ENCODE measurements at places on chromosomes 11 and 22.

- DNase-seq, result no peak
These were observed 98.2 kb downstream of the RDX start for GRCh38 chr11:110198031-110198729.

- no peak for DNase-seq
These were observed 77.9 kb upstream of the PARVG start for GRCh38 chr22:44102856-44103255.

DNA sequence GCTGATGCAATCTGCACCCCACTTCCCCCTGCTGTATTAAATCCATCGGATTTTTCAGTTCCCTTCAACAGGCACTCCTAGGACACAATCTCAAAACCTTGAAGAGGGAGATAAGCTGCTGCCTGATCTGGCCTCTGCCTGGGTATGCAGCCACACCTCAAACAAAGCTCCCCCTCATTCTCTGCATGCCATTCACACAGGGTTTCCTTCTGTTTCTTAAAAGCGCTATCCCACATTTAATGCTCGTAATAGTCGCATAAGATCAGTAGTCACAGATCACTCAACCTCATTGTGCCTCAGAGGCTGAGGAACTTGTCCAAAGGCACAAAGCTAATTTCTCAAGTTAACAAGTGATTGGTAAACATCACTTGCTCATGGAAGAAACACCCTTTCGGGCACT, 34.0 kb downstream of the UQCR10 start:
- DNase-seq, result no peak

GRCh38 chr11:61482513-61482912, 26.0 kb upstream of the LRRC10B start:
- no peak for DNase-seq

DNA sequence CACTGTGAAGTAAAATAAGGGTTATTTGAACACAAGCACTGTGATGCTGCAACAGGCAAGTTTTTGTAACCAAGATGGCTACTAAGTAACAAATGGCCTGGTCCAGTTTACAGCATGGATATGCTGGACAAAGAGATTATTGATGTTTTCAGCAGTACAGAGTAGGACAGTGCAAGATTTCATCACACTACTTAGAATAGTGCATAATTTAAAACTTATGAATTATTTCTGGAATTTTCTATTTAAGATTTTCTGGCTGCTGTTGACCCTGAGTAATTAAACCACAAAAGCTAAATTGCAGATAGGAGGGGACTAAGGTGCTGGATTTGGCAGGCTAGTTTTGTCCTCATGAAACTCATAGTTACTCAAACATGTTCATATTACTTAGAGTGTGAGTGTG, 33.1 kb downstream of the CEP295 start:
- no peak for DNase-seq

- DNase-seq, result no peak
These were observed 178.0 kb downstream of the HIPK3 start for GRCh38 chr11:33435216-33435615.

DNA sequence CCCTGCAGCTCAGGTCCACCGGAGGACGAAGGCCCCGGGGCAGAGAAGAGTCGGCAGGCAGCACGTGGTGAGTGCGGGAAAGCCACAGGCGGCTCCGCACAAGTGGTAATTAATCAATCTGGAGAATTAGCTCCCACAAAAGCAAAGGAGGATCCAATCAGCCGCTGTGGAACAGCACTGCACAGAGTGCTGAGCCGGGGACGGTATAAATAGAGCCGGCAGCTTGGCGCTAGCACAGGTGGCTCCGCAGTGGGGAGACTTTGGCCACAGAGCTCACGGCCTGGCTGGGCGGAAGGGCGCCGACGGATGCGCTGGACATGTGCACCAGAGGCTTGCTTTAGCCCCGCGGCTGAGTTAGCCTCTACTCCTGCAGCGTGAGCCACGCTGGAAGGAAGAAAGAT, 48.9 kb downstream of the IGSF9B start:
- DNase-seq, result no peak

DNA sequence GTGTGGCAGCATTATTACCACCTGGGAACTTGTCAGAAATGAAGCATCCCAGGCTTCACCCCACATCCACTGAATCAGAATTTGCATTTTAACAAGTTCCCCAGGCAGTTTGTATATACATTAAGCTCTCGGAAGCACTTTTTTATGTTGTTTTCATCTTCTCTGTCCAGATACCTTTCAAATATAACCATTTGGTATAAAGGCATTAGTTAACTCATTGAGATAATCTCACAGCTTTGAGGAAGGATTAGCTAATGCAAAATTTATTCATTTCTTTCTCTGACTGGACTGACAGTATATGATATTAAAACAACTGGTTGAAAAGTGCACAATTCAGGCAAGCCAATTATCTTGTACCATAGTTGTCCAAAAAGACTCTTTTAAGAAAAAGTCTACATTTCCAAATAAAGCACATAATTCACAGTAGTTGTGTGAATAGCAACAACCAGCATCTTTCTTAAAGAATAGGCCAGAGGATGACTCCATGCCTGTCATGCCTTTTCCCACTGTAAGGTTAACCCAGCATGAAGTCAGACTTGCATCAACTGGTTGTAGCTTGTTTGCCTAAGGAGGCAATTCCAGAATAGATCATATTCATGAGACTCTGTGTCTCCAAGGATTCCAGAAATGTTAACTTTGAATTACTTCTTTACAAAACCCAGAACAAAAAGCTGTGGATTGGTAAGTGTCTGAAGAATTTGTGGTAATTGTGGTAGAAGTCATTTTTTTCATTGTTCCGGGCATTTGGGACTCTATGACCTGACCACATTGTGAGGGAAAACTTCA, 254.3 kb upstream of the SESN3 start:
- no peak for DNase-seq

DNA sequence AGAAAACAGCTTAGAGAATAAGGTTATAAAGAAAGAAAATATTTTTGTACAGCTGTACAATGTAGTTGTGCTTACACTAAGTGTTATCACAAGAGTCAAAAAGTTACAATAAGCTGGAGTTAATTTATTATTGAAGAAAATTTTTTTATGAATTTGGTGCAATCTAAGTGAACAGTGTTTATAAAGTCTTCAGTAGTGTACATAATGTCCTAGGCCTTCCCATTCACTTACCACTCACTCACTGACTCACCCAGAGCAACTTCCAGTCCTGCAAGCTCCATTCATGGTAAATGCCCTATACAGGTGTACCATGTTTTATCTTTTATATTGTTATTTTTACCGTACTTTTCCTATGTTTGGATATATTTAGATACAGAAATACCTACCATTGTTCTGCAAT, 34.7 kb downstream of the GDPD4 start:
- DNase-seq, result no peak

- DNase-seq, result no peak
These were observed 8.5 kb downstream of the SIPA1 start for GRCh38 chr11:65646288-65646957.

- DNase-seq, result no peak
These were observed 39.6 kb downstream of the DIXDC1 start for GRCh38 chr11:111976767-111977145.

DNA sequence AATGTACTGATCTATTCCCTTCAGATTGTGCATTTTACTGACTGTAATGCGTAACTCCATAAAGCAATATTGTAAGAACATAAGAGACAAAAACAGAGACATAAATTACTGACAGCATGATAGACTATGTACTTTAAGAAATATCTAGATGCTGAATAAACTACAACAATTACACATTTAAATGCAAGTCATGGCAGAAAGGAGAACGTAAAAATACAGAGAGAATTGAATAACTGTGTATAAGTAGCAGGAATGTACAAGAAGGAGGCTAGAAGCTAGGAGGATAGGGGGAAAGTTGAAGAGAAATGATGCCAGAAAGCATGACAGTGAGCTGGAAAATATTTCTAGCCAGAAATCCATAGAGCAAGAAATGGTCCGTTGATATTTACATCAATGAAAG, 74.0 kb upstream of the FAM181B start:
- no peak for DNase-seq

- no peak for DNase-seq
These were observed 263.6 kb downstream of the CTTN start for GRCh38 chr11:70661761-70662501.

DNA sequence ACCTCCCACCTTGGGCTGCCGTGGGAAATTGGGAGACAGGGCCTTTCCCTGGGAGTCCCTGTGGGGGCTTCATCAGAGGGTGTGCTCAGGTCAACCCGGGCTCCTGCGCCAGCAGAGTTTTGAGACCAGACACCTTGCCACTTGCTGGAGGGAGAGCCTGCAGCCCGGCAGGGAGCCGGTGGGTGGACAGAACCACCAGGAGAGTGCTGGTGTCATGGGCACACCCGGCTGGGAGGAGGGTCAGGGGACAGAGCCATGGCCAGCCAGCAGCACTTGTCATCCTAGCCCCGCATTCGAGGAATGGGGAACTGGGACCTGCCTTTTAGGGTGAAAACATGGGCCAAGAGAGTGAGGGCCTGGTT, 209.3 kb downstream of the TBC1D22A start:
- no peak for DNase-seq

- DNase-seq, result no peak
These were observed 737 bp upstream of the STIP1 start for GRCh38 chr11:64185175-64185692.

GRCh38 chr11:57260937-57261783, 24.1 kb upstream of the APLNR start:
- no peak for DNase-seq

DNA sequence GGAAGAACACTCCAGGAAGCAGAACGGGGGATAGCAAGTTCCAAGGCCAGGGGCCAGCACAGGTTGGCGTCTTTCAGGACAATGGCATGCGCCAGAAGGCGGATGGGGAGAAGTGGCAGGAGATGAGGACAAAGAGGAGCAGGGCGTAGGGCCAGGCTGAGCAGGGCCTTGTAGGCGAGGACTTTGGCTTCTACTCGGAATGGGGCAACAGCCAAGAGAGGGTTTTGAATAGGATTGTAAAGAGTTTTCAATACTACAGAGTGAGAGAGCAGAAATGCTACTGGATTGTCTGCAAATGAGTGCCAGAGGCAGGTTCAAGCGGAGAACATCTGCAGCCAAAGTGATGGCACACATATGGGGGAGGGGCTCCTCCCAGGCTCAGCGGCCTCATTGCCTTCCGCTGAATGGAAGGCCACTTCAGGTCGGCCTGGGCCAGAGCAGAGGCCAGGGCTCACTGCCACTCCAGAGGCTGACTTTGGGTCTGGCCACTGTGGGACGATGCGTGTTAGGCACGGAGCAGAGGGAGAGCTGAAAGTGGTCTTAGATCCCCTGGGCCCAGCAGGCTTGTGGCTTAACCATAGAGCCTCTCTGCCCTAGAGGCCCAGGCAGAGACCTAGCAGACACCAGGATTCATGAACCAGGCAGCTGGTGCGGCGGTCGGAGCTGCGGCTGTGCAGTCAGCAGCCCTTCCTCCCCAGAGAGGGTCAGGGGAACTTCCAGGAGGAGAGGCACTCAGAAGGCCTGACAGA, 118.2 kb downstream of the DSCAML1 start:
- DNase-seq, result no peak

GRCh38 chr22:38034278-38034882, 22.8 kb upstream of the PICK1 start:
- DNase-seq, result no peak

DNA sequence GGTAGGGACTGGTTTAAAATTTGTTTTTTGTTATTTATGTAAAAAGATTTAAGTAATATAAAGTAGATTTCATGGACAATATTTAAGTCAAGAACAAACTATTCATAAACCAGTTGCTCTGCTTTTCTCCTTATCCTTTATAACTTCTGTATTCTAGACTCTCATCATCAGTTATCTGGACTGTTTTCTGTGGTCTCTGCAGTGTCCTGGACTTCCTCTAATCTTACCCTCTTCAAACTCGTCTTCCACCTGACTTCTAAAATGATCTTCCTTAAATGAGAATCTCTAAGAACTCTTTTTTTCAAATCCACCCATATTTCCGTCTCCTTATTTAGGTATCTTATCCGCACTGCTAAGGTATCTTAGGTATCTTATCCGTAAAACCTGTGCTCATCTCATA, 8.1 kb downstream of the RRM1 start:
- DNase-seq, result no peak

DNA sequence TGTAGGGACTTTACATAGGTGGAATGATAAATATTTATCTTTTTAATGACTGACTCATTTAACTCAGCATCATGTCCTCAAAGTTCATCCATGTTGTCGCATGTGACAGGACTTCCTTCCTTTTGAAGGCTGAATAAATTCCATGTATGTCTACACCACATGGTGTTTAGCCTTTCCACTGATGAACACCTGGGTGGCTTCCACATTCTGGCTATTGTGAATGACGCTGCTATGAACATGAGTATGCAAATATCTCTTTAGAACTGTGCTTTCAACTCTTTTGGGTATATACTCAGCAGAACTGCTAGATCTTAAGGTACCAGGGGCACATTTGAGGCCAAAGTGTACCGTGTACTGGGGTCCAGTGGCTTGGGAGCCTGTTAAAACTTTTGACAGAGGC, 24.1 kb downstream of the LARGE1 start:
- no peak for DNase-seq

DNA sequence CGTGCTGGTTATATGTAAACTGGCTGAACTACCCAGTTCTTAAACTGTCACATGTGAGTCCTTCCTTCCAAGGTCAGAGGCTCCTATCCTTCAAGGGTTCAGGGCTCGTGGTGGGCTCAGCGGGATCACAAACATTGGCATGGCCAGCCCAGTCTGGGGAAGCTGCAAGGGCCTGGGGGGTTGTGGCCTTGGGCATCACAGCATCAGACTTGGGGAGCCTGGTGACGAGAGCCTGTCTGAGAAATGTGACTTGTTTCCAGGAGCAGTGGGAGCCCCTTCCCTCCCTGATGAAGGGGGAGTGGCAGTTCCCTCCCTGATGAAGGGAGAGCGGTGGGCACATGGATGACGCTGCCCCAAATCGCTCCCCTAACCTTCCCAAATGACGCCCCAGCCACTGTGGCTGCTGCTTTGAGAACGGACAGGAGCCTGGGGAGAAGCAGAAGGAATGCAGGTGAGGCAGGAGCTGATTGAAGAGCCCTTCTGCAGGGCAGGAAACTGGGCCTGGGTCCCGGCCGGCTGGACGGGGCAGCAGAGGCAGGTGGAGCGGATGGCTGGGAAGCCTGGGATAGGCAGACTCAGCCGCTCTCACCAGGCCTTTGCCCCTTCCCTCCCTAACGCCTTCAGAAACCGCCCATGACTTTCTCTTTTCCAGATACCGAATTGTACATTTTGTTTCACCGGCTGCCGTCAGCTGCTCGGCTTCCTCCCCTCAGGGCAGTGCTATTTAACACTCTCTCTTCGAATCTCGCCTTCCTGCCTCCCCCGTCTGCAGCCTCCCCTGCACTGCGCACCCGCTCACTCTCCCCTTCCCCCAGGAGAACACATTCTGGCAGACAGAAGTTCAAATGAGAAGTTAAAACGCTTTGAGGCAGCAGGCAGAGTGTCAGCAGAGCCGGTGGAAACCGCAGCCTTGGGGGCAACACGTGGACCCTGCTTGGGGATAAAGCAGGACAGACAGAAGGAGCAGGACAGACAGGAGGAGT, 1486.7 kb downstream of the BRD1 start:
- no peak for DNase-seq

DNA sequence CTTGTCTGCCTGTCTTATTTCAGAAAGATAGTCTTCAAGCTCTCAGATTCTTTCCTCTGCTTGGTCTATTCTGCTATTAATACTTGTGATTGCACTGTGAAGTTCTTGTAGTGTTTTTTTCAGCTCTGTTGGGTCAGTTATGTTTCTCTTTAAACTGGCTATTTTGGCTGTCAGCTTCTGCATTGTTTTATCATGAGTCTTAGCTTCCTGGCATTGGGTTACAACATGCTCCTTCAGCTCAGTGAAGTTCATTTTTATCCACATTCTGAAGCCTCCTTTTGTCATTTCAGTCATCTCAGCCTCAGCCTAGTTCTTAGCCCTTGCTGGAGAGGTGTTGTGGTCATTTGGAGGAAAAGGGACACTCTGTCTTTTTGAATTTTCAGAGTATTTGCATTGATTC, 15.5 kb upstream of the DEPDC7 start:
- DNase-seq, result no peak
